ENCODE measurements at places on chromosomes 3 and 15.
A peak's percentile ranks its signal among the peaks of the same experiment; 100 is the strongest.

- no peak for DNase-seq
Observed at GRCh38 chr3:9113040-9113439, 136.4 kb downstream of the SRGAP3 start.

DNA sequence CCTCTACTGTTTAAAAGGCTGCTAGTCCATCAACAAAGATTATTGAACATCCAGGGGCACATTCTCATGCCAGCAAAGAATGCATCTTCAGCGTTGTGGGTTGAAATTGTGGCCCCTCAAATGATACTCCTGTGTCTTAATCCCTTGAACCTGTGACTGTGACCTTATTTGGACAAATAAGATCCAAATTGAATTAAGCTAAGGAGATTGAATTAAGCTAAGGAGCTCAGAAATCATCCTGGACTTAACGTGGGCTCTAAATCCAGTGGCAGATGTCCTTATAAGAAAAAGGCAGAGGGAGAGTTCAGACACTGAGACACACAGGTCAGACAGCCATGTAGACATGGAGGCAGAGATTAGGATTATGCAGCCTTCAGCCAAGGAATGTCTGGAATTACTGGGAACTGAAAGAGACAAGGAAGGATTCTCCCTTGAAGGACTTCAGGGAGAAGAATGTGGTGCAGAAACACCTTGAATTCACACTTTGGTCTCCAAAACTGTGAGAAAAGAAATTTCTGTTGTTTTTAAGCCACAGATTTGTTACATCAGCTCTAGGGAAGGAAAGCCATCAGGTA is 57.3 kb upstream of the SLC24A5 start:
- no peak for DNase-seq

DNA sequence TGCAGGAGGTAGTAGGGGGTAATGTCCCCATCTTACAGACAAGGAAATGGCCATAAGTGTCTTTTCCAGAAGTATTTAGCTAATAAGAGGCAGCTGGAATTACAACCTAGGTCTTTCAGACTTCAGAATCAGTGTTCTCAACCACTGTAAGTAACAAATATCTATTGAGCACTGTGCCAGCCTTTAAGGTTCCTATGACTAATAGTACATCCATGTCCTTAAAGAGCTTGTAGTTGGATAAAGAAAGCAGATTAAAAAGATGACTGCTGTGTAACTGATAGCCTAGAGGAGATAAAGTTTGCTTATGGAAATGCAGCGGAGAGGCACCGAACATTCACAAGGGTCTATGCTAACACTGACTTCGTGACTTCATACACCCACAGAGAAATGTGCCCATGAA is 136.0 kb downstream of the KCNMB2 start:
- peak; percentile 35 for DNase-seq

DNA sequence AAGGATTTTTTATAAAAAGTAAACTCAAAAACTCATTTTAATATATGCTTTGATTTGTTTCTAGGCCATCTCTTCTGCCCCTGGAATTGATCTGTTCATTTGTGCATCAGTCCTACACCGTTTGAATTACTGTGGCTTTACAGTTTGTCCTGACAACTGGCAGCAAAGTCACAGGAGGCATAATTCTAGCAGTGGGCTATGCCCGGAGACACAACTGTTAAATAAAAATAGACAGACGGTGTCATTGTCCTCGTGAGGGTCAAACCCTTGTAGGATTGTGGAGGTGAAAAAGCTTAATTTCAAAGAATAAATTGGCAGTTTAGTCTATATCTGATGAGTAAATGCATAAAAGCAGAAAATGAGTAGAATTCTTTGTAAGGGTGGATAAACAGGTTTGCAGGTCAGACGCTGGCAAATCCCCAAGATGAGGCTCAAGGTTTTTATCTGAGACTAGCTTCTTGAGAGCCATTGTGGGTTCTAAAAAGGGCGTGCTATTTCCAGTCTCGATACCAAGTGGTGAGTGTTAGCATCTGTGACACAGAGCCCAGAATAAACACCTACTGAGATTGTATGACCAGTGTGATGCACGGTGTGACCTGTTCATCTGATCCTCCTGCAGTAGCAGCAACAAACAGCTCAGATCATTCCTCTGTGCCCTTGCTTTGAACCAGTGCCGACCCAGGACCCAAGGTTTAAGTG is 51.5 kb upstream of the SLCO3A1 start:
- DNase-seq = no peak

GRCh38 chr15:83961311-83961710 is 274.3 kb upstream of the GOLGA6L4 start:
- DNase-seq = no peak

GRCh38 chr3:71395927-71396695 is 187.4 kb downstream of the FOXP1 start:
- peak; percentile 44 for DNase-seq

DNA sequence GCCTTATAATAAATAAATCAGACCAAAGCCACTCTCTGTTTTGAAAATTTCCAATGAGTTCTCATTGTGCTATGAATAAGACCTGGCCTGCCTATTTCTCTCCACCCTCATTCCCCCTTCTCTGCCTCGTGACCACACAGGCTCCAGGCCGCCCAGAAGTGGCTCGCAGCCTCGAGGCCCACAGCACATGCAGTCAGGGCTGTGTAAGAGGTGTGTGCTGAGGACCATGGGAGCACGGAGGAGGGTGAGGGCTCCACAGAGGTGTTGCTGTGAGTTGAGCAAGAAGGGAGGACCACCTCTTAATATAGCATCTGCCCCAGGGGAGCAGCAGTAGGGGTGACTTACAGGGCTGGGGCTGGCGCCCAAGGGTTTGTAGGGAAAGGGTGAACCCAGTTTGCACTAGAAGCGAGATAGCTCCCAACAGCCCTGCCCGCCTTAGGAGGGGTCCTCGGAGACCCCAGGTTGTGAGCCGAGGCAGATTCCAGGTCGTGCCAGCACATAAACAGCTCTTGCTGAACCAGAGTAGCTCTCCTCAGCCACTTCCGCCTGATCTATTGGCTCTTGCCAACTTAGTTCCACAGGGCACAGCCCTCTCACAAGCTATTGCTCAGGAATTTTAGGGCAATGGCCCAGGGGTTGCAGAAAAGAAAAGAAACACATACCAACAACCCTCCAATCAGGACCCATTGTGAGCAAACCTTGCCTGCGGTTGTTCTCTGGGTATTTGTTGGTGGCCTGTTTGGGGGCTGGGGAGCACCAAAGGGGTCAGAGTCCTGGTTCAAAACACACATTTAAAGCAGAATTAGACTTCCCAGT is 117.7 kb downstream of the MYLK start:
- no peak for DNase-seq

GRCh38 chr15:51536965-51537574 is 85.5 kb downstream of the DMXL2 start:
- peak; percentile 17 for DNase-seq

GRCh38 chr3:170517242-170517945 is 68.5 kb downstream of the SLC7A14 start:
- no peak for DNase-seq

DNA sequence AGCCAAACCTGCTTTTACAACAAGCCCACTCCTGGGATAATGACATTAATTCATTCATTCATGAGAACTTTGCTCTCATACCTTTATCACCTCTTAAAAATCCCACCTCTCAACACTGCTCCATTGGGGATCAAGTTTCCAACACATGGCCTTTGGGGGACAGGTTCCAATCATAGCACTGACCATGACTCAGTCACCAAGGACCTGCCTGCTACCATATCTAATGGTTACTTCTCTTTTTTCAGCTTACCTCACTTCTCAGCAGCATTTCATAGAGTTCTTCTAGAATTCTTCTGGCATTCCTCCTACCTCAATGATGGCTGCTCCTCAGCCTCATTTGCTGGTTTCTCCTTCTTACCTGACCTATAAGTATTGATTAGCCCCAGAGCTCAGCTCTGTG is 36.9 kb upstream of the RYK start:
- no peak for DNase-seq

DNA sequence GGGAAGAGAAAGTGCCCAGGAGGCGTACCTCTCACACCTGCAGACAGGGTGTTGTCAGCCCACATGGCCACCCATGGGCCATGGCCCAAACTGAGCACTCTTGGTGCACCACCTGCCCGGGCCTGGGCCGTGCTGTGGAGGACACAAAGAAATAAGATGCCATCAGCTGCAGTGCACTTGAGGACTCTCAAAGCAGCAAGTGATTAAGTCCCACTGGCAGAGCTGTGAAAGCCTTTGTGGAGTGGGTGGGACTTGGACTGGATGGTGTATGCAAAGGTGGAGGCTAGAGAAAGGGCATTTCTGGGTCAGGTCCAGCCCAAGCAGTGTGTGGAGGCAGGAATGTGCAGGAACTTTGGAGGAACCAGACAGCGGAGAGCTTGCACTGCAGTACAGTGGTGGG is 122.3 kb downstream of the MEGF11 start:
- DNase-seq = no peak

GRCh38 chr3:44476963-44477311 is 533 bp downstream of the ZNF445 start:
- DNase-seq = no peak

DNA sequence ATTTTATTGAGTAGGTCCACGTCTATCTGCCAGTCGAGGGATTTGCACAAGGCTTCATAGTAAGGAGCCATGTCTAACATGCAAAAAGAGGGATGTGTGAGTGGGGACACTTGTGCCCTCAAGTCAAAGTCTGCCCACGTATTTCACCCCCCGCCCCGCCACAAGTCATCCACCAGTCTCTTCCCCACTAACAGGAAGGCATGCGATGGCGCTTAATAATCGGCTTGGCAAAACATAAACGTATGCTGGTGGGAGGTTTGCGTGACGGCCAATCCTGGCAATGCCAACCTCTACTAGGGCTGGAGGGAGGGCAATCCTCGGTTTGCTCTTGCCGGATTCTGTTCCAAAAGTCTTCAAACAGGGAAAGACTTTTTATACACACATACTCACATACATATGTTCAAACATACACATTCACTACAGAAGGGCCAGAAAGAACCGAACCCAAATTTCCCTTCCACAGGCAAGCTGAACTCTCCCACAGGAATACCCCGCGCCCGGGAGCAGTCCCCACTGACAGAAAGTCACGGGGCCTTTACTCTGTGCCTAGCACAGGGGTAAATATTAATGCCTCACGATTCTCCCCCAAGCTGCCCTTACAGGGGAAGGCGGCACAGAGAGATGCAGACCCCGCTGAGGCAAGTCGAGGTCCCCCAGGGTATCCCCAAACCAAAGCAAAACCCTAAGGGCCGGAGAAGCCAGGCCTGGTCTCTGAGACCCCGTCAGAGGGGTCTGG is 675 bp downstream of the PSMD6 start:
- DNase-seq = no peak

DNA sequence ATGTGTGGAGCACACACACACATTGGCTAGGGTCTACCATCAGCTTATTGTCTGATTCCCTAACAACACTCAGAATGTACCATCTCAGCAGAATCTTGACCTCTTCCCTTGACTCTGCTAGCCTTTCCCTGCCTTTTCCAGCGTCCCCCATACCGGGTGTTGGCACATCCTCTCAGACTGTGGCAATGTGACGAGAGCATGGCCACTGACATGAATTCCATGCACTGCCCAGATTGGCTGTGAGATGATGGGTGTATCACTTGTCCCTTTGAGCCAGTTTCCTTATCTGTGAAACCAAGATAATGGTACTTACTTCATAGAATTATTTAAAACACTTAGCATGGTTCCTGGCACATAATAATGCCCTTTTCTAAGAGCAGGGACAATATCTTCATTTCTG is 60.3 kb upstream of the EIF1B start:
- DNase-seq = no peak

DNA sequence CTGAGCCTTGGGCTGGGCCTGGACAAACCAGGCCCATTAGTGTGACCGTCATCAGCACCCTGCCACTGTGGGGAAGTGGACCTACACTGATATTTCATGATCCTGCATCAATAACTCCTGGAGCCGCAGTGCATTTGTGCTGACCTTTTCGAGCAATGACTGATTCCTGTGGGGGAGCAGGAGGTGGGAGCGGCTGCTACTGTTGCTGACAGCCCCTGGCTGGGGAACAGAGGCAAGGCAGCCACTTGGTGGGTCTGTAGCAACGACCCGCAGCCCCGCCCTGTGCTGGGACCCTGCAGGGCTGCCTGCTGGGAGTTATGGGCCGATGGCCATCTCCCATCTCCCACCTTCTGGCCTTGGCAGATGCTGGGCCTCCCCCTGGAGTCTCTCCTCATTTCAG is 42.1 kb downstream of the CCDC33 start:
- no peak for DNase-seq

- DNase-seq = peak; percentile 95
Observed at GRCh38 chr15:44726568-44727484, 9.5 kb upstream of the TRIM69 start.

Data from astrocyte of the spinal cord (primary cell).